Brain microvascular endothelial cell (primary cell): ENCODE measurements at places on chromosomes 1 and 21.

DNA sequence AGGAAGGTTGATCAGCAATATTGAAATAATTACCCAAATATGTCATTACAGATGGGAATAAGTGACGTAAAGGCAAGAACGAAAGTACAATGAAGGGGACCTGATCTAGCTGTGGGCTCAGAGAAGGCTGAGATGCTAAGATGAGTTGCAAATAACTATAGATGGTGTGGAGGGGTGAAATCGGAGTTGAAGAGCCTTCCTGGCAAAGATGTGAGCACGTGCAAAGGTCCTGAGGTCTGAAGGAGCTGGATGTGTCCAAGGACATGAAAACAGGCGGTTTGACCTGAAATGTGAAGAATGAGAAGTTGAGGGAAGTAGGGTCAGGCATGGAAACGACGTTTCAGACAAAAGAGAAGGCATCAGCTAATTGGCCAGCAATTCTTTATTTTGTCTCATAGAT is 61.6 kb upstream of the SLC45A1 start:
- no peak for DNase-seq

DNA sequence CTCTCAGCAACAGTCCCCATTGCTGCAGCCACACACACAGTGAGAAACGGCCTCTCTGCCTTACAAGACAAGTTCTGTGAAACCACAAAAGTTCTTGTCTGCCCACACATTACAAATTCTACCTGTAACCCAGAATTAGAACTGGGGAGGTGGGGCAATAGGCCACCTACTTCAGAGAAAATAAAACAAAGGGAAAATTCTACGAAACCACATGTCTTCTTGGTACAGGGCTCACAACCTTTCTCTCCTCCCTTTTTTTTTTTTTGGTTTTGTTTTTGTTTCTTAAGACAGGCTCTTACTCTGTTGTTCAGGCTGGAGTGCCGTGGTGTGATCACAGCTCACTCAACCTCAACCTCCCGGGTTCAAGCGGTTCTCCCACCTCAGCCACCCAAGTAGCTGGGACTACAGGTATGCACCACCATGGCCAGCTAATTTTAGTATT is 30.2 kb downstream of the LPAR3 start:
- no peak for DNase-seq

DNA sequence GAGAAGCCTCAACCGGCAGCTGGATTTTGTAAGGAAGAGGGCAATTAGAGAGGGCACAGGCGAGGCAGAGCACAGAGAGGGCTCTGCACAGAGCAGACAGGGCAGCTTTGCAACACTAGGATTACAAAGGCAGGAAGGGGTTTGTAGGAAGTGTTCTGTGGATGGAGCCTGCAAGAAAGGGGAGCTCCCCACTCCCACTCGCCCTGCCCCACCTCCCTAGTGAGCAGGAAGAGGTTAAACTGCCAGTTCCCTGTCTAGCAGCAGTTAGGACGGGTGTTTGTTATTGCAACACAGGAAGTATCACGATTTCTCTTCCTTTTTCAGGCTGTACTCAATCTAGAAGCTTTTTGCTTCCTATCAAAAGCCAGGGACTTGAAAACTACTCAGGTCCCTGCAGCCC is 63.3 kb upstream of the LRRC8D start:
- no peak for DNase-seq

DNA sequence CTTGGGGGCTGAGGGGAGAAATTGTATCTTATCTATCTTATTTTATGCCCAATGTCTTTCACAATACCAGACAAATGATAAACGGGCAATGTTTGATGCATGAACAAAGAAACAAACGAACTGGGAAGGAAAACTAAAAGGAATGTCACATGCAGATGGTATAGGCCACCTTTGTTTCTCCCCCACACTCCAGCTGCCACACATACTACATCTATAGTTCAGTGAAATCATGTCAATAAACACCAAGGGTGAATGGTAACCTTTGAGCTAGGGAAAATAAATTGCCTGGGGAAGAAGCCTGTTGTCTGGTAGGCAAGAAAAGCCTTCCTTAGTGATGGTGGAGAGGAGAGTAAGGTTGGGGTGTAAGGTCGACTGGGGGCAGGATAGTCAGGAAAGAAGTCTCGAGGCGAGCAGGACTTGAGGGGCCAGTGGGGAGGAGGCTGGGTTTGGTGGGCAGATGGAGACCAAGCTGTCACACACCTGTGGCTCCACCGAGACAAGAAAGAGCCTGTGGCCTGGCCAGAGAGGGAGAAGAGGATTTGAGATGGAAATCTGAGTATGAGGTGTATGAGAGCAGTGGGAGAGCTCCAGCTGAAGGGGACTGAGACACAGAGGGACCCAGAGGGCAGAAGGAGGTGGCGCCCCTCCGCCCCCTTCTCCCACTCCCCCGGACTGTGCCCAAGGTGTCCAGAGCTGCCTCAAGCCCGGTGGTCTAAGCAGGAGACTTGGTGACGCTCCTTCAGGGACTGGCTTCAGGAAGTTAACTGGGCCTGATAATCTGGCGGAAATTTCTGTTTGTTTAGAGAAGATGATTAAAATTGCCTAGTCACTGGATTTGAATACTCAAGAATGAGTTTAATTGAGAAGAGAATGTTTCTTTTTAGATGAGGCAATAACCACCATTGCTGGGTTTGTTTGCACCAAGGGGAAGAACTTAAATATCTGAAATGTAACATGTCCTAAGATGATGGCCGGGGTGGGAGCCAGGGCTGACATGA is 37.3 kb downstream of the ATF3 start:
- no peak for DNase-seq
